ENCODE measurements at places on chromosomes 6 and 20. TPM values are rescaled to one million over a fixed set of nuclear protein-coding genes. Genes with fewer than 3 reads are reported as not detected.

The ADAM33 gene
- total RNA-seq: 177 TPM

DNA sequence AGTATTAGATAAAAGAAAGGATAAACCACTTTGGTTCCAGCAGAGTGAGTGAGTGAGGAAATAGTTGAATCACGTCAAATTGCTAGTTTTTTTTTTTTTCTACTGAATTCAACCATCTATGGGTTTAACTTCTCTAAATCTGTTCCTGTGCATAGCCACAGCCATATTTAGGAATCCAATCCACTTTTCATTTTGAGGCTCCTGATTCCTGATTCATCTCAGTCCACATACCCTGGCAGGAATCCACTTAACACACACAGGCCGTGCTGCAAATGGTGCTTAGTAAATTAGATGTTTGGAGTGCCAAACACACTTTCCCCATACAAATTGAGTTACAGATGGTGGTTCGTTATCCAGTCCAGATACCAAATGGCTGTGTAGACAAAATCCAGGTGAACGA lies 220.3 kb downstream of the ALDH8A1 start:
- DNase-seq: no peak
- no peaks in the 10 kb centered on the region for H3K36me3 ChIP-seq
- no peaks in the 10 kb centered on the region for H3K4me1 ChIP-seq
- H3K4me3 ChIP-seq: no peak overlapping the region
- H3K27ac ChIP-seq: no peak overlapping the region

DNA sequence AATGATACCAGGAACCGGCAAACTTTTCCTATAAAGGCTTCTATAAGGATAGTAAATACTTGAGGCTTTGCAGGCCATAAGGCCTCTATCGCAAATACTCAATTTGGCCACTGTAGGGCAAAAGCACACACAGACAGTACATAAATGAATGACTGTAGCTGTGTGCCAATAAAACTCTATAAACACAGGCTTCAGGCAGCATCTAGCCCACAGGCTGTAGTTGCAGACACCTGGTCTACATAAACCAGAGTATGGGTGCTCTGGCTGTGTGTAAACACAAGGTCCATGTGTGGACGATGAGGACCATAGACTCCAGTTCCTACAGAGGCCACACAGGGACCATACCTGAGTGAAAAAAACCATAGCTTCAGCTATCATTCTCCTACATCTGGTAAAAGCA lies 52.2 kb downstream of the ZMYND8 start:
- no peak for DNase-seq
- H3K4me3 ChIP-seq: no peak overlapping the region
- H3K27me3 ChIP-seq: no peaks in the 10 kb centered on the region
- H3K27ac ChIP-seq: peak overlapping the region; percentile 69
- H3K36me3 ChIP-seq: peaks cover 6% of the 10 kb centered on the region

DNA sequence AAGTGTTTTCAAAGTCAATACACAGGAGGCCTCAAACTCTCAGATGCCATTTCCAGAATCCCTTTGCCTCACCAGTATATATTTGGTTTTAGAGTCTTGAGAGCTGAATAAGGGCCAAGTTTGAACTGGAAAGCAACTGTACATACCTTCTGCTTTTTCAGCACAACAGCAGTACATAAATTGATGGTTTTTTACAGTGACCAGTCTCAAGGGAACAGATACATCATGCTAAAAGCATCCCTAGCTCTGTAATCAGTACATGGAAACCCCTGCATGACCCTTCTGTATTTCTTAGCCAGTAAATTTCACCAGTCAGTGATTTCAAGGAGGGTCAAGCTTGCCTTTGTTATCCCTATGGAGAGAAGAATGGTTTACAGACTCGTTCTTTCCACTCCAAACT lies 40.6 kb upstream of the ECHDC1 start:
- no peaks in the 10 kb centered on the region for H3K36me3 ChIP-seq
- H3K27me3 ChIP-seq: no peaks in the 10 kb centered on the region
- no peaks in the 10 kb centered on the region for H3K4me1 ChIP-seq
- DNase-seq: no peak
- no peak overlapping the region for H3K27ac ChIP-seq

- no peak overlapping the region for H3K27ac ChIP-seq
- no peak for DNase-seq
- no peak overlapping the region for H3K4me3 ChIP-seq
Observed at GRCh38 chr20:16528078-16528477, 45.2 kb downstream of the KIF16B start.

DNA sequence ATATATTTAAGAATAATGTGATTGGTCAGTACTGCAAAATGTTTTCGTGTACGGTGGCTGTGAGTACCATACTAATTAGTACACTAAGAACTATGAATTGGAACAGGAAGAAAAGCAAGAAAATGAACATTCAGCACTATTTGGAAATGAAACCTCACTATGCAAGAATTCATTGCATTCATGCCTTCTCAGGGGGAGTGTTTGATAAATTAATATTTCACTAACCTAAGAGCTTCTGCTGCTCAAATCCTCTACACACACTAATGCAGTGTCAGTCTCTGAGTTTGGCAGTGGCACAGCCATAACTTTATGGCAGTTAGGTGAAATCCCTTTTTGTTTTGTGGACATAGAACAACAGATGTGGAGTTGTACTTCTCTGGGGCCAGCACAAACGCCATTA lies 60.1 kb downstream of the SLC16A10 start:
- H3K36me3 ChIP-seq: no peaks in the 10 kb centered on the region
- no peaks in the 10 kb centered on the region for H3K27me3 ChIP-seq
- no peak overlapping the region for H3K4me3 ChIP-seq
- DNase-seq: no peak
- no peaks in the 10 kb centered on the region for H3K4me1 ChIP-seq

GRCh38 chr6:57195457-57195856 lies 23.3 kb downstream of the BAG2 start:
- no peaks in the 10 kb centered on the region for H3K27me3 ChIP-seq
- no peak overlapping the region for H3K27ac ChIP-seq
- H3K4me1 ChIP-seq: peaks cover 21% of the 10 kb centered on the region
- no peak for DNase-seq
- no peak overlapping the region for H3K4me3 ChIP-seq

DNA sequence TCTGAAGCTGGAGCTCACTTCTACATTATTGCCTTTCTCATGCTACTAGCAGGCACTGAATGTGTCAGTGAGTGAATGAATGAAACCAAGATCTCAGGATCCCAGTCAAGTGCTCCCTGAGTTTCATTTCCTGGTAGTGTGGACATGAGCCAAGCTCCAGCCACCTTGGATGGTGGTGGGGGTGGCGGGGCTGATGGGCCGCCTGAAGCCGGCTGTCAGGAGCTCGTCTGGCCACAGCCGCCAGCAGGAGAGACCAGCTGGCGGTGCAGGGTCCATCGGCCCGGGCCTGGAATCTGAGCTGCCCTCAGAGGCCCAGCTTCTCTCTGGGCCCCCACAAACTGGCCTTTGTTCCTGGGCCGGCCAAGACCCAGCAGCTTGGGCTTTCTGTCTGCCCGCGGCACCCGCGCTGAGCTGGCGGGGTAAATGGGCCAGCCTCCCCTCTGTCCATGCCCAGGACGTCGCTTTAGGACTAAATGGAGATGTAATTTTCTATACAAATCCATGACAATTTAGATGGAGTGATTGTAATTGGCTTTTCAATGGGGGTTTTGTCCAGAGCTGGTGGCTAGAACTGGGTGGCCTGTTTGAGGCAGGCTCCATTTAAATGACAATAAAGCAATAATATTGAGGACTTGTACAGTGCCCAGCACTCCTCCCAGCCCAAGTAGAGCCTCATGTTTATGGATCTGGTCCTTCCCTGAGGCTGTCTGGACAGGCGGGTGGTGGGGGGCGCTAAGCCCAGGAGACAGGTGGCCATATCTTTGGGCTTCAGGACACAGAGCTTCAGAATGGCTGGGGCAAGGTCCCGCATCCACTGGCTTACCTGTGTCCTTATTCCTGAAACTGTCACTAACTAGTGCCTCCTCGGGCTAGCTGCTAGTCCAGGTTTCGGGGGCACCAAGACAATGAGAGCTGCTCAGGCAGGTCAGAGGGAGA lies 43.5 kb downstream of the NOL4L start:
- H3K27me3 ChIP-seq: no peaks in the 10 kb centered on the region
- no peak overlapping the region for H3K27ac ChIP-seq
- no peaks in the 10 kb centered on the region for H3K36me3 ChIP-seq
- no peak for DNase-seq

GRCh38 chr20:4025125-4025524 lies 9.8 kb upstream of the RNF24 start:
- H3K27me3 ChIP-seq: no peaks in the 10 kb centered on the region
- peaks cover 33% of the 10 kb centered on the region for H3K4me1 ChIP-seq
- DNase-seq: no peak
- no peak overlapping the region for H3K4me3 ChIP-seq
- H3K27ac ChIP-seq: no peak overlapping the region

- H3K27me3 ChIP-seq: no peaks in the 10 kb centered on the region
- no peaks in the 10 kb centered on the region for H3K36me3 ChIP-seq
- H3K27ac ChIP-seq: no peak overlapping the region
- H3K4me3 ChIP-seq: no peak overlapping the region
Observed at GRCh38 chr6:79650950-79651349, 19.8 kb downstream of the SH3BGRL2 start.

All from thoracic aorta (tissue), 2 donors.